ENCODE measurements at places on chromosomes 5 and 9.

DNA sequence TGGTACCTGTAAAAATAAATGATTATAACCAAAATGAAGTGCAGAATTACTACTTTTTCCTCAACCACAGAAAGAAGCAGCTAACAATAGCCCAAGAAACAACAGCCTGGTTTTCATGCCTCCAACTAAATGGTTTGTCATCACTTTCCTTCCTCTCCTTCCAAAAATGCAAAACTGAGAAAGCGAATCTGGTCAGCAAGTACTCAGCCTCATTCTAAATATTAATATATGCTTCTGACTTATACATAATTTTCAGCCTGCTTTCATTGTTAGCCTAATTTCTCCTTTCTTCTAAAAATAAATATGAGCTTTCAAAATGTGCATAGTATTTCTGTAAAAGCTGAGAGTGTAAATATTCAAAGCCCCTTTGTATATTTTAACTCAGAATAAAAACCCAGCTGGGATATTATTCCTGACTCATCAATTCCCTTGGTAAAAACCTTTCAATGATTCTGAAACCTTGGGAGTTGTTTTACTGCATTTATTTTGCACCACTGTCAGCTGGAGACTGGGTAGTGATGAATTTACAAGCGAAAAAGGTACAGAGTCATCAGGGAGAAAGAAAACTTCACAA lies 21.5 kb downstream of the RXFP3 start:
- DNase-seq, result no peak

DNA sequence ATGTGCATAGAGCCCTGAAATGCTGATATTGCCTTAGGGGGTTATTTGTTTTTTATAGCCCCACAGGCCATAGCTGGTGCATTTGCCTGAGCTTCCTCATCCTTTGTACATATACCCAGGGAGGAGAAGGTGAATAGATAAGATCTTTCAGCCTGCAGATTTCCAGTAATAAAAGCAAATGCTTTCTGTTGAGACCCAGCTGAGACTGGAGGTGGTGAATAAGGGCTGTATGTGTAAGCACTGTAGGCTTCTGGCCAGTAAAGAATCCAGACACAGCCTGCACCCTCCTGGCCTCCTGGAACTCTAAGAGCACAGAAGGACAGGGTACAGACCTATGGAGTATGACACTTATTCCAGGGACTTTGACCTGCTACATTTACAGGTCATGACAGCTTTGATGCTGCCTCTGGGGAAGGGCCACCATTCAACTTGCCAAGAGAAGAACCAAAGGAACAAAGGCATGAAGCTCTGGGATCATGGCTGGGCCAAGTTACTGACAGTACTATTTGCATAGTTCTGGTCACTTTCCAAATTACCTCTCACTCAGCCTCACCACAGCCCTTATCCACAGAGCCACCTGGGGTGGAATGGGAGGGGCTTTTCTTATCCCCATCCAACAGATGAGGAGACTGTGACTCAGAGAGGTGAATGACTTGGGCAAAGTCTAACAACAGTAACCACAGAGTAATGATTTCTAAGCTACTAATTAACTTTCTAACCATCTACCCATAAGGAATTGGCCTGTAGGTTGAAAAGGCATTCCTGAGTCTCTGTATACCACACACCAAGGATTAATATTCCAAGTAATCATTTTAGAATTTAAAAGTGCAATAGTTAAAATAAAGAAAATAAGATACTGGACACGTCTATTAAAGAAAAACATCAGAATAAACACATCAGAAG lies 604.5 kb upstream of the KLF4 start:
- no peak for DNase-seq

DNA sequence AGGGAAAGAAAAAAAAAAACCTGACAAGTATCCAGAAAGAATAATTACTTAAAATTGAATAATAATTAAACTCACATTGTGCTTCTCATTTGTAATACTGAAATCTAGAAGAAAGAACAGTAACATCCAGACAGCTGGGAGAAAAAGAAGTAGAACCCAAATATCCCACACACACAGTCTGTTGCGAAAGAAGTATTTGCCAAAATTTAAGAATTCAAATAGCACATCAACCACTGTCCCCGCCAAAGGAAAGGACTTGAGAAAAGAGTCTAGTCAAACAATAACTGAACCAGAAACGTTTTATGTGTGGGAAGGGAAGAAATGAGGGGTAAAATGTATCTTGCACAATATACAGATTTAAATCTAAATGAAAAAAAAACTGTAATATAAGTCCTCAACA lies 202.8 kb downstream of the MLLT3 start:
- no peak for DNase-seq

DNA sequence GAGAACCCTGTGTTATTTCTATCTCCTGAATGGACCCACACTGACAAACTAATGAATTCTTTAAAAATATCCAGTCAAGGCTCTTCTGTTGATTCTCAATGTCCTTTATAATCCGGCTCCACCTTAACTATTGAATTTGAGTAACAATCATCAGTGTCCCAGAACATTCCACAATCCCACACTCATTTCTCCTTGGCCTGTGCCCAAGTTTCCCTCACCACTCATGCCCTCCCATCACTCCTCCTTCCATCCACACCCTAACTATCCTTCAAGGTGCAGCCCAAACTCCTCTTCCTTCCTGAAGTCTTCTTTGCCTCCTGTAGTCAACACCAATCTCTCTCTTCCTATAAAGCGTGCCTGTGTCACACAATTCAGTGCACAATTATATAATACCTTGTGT lies 106.1 kb downstream of the NUDT12 start:
- no peak for DNase-seq

DNA sequence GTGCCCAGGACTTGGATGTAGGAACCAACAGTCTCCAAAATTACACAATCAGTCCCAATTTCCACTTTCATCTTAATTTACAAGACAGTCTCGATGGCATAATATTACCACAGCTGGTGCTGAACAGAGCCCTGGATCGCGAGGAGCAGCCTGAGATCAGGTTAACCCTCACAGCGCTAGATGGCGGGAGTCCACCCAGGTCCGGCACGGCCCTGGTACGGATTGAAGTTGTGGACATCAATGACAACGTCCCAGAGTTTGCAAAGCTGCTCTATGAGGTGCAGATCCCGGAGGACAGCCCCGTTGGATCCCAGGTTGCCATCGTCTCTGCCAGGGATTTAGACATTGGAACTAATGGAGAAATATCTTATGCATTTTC lies 837 bp downstream of the PCDHB2 start:
- peak; percentile 16 for DNase-seq

DNA sequence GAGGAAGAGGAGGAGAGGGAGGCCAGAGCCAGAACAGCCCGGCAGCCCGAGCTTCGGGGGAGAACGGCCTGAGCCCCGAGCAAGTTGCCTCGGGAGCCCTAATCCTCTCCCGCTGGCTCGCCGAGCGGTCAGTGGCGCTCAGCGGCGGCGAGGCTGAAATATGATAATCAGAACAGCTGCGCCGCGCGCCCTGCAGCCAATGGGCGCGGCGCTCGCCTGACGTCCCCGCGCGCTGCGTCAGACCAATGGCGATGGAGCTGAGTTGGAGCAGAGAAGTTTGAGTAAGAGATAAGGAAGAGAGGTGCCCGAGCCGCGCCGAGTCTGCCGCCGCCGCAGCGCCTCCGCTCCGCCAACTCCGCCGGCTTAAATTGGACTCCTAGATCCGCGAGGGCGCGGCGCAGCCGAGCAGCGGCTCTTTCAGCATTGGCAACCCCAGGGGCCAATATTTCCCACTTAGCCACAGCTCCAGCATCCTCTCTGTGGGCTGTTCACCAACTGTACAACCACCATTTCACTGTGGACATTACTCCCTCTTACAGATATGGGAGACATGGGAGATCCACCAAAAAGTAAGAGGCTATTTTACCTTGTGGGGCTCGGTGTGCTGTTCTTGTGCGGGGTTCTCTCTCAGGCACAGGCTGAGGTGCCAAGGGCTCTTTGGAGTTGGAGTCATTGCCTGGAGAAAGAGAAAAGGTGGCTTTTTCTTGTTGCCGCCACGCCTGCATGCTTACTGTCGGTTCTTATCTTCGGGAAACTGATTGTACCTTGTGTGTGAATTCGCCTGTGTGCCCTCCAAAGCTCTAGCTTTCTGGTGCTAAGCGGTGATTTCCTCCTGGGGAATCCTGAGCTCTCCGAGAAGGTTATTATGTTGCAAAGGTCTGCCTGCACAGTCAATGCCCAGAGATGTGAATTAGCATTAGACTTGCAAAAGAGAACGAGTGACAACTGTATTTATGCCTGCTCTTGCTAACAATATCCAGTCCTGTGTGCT lies at the start of gene ISL1:
Gene ISL1, plus strand, starts transcription at position 318 of the 991 bp plus-strand sequence. Its CDS starts 224 bp downstream, at position 542.
- peak; percentile 32 for DNase-seq

GRCh38 chr9:33350310-33350709 lies 52.1 kb downstream of the AQP7 start:
- no peak for DNase-seq

- no peak for DNase-seq
Measured at GRCh38 chr5:16518606-16519005, 53.0 kb upstream of the ZNF622 start.

- DNase-seq, result peak; percentile 79
Measured at GRCh38 chr5:150544611-150545219, 36.8 kb downstream of the NDST1 start.

GRCh38 chr5:157356576-157356975 lies 90.7 kb downstream of the CYFIP2 start:
- no peak for DNase-seq

GRCh38 chr5:169534311-169534880 lies 49.2 kb upstream of the SPDL1 start:
- DNase-seq, result no peak

GRCh38 chr5:36628695-36629094 lies 22.3 kb downstream of the SLC1A3 start:
- no peak for DNase-seq

GRCh38 chr5:915946-916345 lies 23.3 kb downstream of the TRIP13 start:
- DNase-seq, result no peak
